ENCODE measurements at places on chromosomes 6 and 20.
A peak's percentile ranks its signal among the peaks of the same experiment; 100 is the strongest.

GRCh38 chr6:109772883-109773431 lies 81.9 kb downstream of the FIG4 start:
- peak; percentile 48 for DNase-seq

- no peak for DNase-seq
These were observed 18.1 kb upstream of the SLC9A8 start for GRCh38 chr20:49794336-49795134.

DNA sequence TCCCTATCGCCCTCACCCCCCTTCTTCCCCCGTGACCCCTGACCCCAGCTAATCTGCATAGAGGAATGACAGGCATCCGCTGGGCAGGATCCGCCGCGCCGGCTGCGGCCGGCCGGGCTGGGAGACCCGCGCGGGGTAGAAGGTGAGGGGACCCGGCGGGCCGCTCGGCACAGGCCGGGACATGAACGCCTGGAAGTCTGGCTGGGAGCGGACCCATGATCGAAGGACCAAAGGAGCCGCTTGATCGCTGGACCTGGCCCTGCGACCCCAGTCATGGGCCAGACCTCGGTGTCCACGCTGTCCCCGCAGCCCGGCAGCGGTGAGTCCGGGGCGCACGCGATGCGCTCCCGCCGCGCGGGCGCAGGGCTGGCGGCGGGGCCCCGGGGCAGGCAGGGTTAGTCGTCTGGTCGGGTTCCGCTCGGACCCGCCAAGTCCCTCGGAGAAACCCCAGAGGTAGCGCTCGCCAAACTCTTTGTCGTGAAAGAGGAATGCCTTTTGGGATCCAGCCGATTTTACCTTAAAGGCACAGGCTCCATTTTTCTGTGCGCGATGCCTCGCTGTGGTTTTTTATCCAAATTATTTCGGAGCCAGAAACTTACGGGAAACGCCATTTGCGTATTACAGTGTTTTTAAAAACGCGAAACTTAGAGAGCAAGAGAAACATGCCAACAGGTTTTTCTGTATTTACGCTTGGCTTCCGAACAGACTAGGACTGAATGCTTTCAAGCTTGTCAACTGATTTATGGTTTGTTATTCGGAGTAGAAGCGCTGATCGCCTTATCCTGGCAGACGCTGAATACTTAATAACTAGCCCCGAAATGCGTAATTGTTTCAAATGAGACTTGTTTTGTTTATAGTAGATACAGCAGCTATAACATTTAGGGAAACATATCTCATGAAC lies at the start of gene PHACTR2:
Gene PHACTR2 (plus strand): TSS at position 75 of the 901 bp plus-strand sequence. CDS start 199 bp downstream, at position 274.
- DNase-seq = peak; percentile 10

DNA sequence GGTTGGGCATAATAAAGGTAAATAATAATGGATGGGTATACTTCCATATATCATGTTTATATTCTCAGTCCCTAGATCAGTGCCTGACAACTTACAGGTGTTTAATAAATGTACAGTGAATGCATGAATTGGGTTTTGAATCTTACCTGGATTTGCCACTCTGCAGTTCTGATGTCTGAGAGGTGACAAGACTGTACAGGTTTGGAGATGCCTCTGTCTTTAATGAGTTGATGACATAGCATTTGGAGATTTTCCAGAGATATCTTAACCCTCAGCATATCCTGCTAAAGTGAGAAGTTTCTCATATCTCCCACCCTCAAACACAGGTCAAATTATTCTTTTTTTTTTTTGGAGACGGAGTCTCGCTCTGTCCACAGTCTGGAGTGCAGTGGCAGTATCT lies 2.2 kb downstream of the ANKS1A start:
- DNase-seq = no peak

GRCh38 chr6:11633741-11634509 lies 96.4 kb downstream of the TMEM170B start:
- no peak for DNase-seq

GRCh38 chr20:24746351-24746685 lies 202.8 kb upstream of the CST7 start:
- no peak for DNase-seq

- DNase-seq = no peak
These were observed 3.4 kb downstream of the TXNDC5 start for GRCh38 chr6:7907159-7907558.

DNA sequence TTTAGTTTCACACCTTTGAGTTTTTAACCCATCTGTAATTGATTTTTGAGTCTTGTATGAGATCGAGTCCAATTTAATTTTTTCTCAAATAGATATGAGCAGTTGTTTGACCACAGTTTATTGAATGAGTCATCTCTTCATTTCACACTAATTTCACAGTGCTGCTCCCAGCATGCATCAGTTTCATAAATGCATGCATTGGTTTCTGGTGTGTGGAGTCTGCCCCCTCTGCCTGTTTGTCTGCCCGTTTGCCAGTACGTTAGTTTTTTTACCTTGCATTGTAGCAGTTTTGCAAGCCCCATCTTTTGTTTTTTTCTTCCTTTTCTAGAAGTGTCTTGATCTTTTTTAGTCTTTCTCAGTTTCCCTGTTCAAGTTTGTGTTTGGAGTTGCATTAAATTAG lies 11.9 kb downstream of the SLX4IP start:
- no peak for DNase-seq

- no peak for DNase-seq
These were observed 8.7 kb upstream of the GMEB2 start for GRCh38 chr20:63635431-63636141.

DNA sequence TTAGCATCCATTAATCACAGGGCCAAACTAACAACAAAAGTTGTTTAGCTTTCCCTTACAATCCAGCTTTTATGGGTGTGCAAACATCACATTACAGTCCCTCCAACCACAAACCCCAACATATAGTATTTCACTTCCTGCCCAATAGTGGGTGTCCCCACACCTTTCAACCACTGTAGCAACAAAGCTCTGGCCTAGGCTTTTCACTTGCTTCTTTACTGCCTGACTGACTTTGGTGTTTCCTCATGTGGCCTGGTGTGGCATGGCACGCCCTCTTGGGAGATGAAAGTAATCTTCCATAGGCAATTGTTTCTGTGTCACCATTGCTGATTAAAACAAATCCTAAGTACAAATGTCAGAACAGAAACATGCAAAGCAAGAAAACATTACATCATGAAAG lies 46.3 kb downstream of the MCM8 start:
- DNase-seq = no peak

DNA sequence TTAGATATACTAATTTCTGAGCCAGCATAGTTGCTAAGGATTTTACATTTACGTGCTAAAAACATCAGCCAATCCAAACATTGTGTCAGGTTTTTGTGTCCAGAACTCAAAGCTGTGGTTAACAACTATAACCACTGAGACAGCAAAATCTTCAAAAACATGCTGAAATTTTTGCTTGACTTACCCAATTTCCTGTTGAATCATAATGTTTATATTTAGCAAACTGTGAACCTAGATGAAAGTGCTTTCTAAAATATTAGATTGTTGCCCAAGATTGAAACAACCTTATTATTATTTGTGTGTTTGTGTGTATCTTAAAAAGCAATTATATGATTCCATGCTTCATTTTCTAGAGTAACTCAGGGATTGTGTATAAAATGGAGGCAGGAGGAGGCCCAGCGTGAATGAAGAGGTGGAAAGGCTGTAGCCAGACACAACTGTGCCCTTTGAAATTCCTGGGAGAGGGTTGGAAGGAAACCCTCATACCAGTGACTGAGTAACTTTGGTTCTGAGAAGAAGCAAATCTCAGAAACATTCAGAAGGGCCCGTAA lies 48.0 kb downstream of the ARMC2 start:
- no peak for DNase-seq

- DNase-seq = no peak
These were observed 30.2 kb downstream of the ARHGAP18 start for GRCh38 chr6:129679758-129680157.
